ENCODE measurements at places on chromosomes 4 and X. TPM values are rescaled to one million over a fixed set of nuclear protein-coding genes. Genes with fewer than 3 reads are reported as not detected.

GRCh38 chr4:122963216-122963615 lies 40.8 kb upstream of the NUDT6 start:
- no peaks in the 10 kb centered on the region for H3K36me3 ChIP-seq
- H3K4me3 ChIP-seq = no peak overlapping the region
- peaks cover 4% of the 10 kb centered on the region for H3K4me1 ChIP-seq
- no peak for DNase-seq
- no peaks in the 10 kb centered on the region for H3K27me3 ChIP-seq

DNA sequence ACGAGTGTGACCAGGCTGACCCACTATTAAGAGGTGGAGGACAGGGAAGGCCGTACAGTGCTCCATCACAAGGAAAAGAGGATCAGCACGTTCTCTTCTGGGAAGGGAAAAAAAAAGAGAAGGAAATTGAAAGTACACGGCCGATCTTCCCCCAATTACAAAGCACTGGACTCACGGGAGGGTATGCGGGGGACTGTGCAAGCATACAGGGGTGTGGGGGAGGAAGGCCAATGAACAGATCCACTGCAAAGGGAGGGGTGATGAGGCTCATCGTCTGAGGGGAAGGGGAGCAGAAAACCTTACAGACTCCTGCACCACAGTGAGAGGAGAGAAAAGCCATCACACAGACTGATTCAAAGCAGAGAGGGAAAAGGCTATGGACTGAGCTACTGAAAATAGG lies 1.1 kb downstream of the ELK1 start:
- H3K4me1 ChIP-seq = peaks cover 24% of the 10 kb centered on the region
- no peak overlapping the region for H3K27ac ChIP-seq
- H3K4me3 ChIP-seq = peak overlapping the region; percentile 71
- DNase-seq = no peak
- no peaks in the 10 kb centered on the region for H3K36me3 ChIP-seq

- no peak overlapping the region for H3K27ac ChIP-seq
- H3K4me3 ChIP-seq = no peak overlapping the region
- no peaks in the 10 kb centered on the region for H3K4me1 ChIP-seq
- DNase-seq = no peak
- H3K36me3 ChIP-seq = no peaks in the 10 kb centered on the region
- no peaks in the 10 kb centered on the region for H3K27me3 ChIP-seq
These were observed 77.6 kb downstream of the CWH43 start for GRCh38 chr4:49063670-49064069.

- no peaks in the 10 kb centered on the region for H3K27me3 ChIP-seq
- no peaks in the 10 kb centered on the region for H3K4me1 ChIP-seq
- DNase-seq = no peak
- H3K27ac ChIP-seq = no peak overlapping the region
- no peaks in the 10 kb centered on the region for H3K36me3 ChIP-seq
- no peak overlapping the region for H3K4me3 ChIP-seq
These were observed 84.4 kb upstream of the FAT1 start for GRCh38 chr4:186807808-186808629.

GRCh38 chr4:69727426-69727825 lies 33.0 kb downstream of the SULT1B1 start:
- H3K36me3 ChIP-seq = no peaks in the 10 kb centered on the region
- DNase-seq = no peak
- no peaks in the 10 kb centered on the region for H3K4me1 ChIP-seq

- H3K4me1 ChIP-seq = no peaks in the 10 kb centered on the region
- no peak for DNase-seq
- H3K4me3 ChIP-seq = no peak overlapping the region
- H3K36me3 ChIP-seq = no peaks in the 10 kb centered on the region
These were observed 23.5 kb downstream of the TXK start for GRCh38 chr4:48110452-48110978.

DNA sequence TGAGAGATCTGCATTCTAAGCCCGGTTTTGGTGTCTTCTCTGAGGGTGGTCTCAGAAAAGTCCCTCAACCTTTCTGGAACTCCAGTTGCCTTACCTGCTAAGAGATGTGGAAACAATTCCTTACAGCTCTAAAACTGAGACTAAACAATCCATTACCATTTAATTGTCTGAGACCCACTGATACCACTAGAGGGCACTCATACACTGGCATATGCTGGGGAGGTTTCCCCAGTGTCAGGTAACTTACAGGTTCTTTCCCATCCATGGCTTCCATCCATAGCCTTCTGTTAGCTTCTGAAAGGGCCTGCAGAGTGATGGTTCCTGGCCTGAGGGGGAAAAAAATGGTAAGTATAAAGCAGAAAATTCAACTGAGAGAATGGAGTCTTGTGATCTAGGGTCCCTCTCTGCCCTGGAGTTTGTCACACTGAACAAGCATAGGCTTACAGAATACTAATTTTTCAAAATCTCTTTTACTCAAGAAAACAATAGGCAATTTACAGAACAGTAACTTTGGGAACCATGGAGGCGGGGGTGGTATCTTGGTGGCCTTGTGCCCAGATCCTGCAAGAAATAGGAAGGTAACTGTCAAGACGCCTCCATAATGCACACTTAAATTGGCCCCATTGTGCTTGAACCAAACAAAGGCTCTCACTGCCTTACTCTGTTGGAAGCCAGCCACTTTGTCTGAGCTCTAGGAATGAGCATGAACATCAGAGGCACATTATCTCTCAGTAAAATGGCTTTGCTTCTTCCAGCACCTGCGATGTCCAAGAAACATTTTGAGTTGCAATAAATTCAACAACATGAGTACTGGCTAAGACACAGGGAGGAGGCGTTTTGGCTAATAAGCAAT lies 236.1 kb downstream of the OPHN1 start:
- H3K36me3 ChIP-seq = no peaks in the 10 kb centered on the region
- no peaks in the 10 kb centered on the region for H3K4me1 ChIP-seq
- no peak overlapping the region for H3K27ac ChIP-seq
- no peak for DNase-seq
- H3K27me3 ChIP-seq = no peaks in the 10 kb centered on the region

GRCh38 chr4:18518098-18518497 lies 496.5 kb upstream of the LCORL start:
- no peak for DNase-seq
- no peaks in the 10 kb centered on the region for H3K36me3 ChIP-seq
- H3K27me3 ChIP-seq = no peaks in the 10 kb centered on the region
- no peak overlapping the region for H3K27ac ChIP-seq
- H3K4me1 ChIP-seq = no peaks in the 10 kb centered on the region
- H3K4me3 ChIP-seq = no peak overlapping the region

MUC7 gene
- total RNA-seq = not detected

ZNF81 gene
- 8.2 TPM for total RNA-seq

SMR3B gene
- not detected for total RNA-seq

IL13RA2 gene
- not detected for total RNA-seq

HERC5 gene
- total RNA-seq = 4.3 TPM

FABP2 gene
- not detected for total RNA-seq

TCEAL6 gene
- not detected for total RNA-seq

Measured in upper lobe of left lung (tissue), 6 donors.